Thymus (tissue), 14 donors: ENCODE measurements at places on chromosomes 1 and 21.

GRCh38 chr1:46461017-46461808 is 28.4 kb upstream of the DMBX1 start:
- no peak for DNase-seq

- no peak for DNase-seq
Observed at GRCh38 chr1:2492091-2492490, 16.0 kb downstream of the PLCH2 start.

DNA sequence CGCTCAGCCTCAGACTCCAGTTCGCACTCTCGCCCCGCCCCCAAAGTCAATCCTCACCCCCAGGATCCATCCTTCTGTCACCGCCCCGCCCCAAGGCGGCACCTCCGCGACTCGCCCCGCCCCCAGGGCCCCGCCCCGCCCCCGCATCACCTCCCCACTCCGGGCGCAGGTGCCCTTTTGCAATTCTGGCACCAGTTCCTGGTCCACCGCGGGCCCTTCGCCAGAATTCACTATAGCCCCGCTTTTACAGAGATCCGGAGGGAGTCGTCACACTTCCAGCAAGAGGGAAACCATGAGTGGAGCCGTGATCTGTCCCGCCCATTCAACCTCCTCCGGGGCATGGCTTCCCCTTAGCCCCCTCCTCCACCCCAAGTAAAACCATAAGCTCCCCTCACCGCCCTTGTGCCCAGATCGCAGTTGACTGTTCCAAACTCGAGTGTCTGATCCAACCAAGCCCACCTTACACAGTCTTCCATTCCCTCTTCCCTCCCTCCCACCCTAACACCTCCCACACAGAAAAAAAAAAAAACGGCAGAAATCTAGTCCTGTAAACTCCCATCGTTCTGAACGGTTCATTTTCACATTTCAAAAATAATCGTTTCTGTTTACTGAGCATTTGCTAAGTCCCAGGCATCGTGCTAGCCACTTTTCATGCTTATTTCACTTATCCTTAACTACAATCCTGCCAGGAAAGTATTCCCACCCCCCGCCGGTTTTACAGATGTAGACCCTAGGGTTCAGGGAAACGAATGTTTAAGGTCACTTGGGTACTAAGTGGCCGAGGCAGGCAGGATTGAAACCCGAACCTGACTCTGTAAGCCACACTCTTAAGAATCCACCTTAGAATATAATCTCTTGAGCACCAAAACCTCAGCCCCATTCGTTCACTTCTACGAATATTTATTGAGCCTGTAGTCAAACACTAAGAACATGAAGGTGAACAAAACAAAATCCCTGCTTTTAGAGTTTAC is 1.3 kb upstream of the DNAJC16 start:
- DNase-seq = peak; percentile 95

DNA sequence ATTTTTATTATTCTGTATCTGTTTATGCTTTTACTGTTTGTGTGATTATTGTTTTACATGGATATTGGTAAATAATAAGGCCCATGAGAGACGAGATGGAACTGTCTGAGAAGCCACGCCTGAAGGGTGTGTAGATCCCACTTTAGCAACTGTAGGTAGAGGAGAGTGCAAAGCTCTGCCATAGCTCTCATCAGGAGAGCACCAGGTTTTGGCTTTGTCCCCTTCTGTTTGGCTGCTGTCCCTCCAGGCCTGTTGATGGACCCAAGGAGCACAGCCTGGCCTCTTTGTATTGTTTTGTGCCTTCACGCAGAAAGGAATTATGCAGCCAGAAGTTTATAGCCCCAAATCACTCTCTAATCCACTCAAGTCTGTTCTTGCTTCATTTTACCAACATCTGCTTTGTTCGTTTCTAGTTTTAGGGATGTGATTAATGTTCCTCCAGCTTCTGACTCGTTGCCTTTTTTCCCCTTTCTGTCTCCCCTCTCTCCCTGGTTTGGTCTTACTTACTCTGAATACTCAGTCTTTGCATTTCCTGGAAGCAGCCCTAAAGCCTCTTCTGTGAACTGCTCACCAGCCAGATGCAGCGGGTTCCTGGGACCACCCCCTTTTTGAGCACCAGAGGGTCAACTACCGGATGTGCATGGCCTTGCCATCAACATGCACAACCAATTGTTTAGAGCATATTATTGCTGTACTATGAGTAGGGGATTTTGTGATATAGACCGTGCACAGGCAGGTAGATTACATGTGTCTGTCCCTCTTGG is 127.3 kb downstream of the HHAT start:
- no peak for DNase-seq

DNA sequence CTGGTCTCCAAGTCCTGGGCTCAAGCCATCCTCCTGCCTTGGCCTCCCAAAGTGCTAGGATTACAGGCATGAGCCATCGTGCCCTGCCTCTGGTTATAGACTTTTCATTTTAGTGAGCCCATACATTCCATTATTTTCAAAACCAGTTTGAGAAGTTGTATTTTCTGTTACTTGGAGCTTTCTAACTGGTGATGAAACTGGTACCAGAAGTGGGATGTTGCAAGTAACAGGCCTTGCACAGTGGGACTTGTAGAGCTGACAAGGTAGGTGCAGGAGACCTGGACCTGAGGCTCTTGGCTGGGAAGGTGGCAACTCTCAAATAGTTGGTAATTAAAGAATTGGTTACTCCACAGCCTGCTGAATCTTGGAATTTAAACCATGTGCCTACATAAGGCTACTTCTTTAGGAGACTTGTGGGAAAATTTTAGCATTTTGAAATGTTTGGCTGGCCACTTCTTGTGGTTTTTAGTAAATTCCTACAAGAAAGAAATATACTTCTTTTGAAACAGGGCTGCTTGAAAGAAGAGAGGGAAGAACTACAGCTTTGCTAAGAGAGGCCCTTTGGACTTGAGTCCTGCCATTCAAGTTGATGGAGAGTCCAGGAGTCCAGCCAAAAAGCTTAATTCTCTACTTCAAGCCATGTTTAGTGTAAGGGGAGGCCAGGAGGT is 9.8 kb upstream of the ALPL start:
- no peak for DNase-seq

- DNase-seq = no peak
Observed at GRCh38 chr1:78141531-78142231, 95.9 kb downstream of the GIPC2 start.

- DNase-seq = no peak
Observed at GRCh38 chr1:15680131-15680530, 4.0 kb upstream of the PLEKHM2 start.

DNA sequence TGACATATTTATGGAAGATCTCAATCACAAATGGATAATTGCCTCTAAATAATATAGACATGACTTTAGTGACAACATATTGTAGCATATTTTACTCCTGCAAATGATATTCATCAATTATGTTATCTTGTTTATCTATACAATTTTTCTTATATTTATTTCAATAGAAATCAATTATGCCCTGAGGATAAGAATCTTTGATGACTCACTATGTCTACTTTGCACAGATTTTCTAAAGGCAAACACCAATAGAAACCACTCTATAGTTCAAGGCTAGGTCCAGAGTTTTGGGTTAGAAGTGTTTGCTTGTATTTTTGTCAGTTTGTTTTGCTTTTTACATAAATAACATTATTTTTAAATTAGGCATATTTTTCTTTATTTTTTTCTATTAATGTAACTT is 879.0 kb downstream of the LTN1 start:
- no peak for DNase-seq

GRCh38 chr1:98333936-98334335 is 327.6 kb upstream of the SNX7 start:
- DNase-seq = no peak

DNA sequence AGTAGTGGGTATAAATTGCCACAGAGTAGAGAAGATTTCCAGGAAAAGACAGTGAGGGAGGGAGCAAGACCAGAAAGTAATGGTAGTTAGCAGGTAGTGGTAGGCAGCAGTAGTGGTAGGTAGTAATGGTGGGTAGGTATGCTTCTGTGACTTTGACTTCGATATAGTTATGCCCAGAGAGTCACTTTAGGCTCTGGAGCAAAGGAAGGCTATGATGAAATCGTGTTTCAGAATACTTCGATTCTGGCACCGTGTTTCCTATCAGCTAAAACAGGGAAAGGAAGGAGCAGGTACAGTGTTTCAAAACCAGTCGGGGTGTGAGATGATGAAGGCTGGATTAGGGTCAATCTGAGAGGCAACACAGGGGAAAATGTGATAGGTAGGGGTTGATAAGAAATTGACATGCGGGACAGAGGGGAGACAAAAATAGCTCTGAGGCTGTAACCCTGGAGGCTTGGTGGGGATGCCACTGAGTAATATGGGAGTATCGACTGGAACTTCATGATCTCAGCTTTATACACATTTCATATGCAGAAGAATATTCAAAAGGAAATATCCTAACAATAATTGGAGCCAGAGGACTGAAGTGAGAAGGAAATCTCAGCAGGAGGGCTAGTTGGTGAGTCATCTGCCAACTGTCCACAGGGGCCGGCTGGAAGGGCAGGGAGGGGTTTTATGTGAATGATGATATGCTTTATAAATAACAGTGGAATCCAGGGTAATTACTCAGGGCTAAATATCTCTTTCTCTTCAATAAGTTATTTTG is 25.2 kb upstream of the TRIM45 start:
- no peak for DNase-seq

DNA sequence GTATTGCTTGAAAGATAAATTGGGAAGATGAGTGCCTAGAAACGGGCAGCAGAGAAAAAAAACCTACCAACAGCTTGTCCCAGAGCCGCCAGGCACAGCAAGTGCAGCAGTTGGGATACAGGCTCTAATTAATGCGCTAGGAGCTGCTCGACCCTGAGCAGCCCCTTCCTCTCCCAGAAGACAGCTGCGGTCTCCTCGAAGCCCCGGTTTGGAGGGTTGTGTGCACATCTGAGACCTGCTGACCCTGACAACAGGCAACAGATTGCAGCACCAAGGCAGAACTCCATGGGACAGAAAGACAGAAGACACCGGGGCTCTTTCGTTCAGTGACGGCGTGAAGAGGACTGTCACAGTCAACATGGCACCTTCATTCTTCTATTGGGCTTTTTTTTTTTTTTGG is 101.4 kb downstream of the TSEN15 start:
- no peak for DNase-seq

DNA sequence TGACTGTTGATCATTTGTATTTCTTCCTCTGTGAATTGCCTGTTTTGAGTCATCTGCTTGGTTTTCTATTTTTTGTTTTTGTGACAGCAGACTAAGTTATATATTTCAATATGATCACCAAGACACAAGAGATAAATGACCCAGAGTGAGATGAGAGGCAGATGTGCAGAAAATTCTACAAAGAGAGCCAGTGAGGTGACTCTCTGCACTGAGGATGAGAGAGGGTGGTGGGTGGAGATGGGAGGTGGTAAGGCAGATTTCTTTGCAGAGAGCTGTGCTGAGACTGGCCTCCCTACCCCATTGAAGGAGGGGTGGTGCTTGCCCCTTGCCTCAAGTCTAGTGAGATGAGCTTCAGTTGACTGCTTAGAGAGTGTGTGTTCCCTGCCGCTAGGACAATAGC is 17.6 kb upstream of the FCAMR start:
- DNase-seq = no peak

DNA sequence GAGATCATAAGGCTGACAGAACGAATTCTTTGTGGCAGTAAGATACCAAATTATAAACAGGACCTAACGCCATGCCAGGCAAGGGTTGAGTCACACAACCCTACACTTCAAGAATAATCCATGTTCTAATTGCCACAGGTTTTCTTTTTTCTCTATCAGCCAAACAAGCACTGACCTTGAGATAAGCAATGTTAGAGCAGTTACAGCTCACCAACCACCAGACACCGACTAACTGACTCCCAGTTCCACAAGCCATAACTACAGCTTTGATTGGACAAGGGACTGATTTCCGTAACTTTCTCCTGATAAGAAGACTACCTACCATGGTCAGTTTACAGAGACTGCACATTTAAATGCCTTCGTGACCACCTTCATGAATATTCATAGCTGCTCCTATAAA is 149.6 kb downstream of the PTPRU start:
- no peak for DNase-seq

GRCh38 chr1:156001021-156001661 is 19.6 kb downstream of the SSR2 start:
- no peak for DNase-seq

- DNase-seq = no peak
Observed at GRCh38 chr1:82110366-82111254, 309.9 kb downstream of the ADGRL2 start.

- DNase-seq = no peak
Observed at GRCh38 chr1:54695764-54696163, 19.9 kb upstream of the TTC4 start.

DNA sequence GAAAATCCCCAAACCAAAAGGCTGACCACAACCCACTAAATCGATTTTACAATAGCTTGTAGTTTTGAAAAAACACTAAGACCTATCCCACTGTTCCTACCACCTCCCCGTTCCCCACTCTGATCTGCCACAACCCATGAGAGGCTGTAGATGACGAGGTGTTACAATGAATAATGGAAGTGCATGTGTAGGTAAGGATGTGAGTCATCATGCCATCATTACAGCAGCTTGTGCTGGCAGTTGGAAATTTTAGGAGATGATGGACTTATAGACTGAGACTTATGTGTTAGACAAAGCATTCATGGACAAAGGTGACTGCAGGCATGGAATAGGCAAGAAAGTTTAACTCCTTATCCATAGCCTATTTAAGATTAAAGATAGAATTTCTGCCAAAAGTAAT is 184.7 kb upstream of the CACYBP start:
- DNase-seq = no peak

GRCh38 chr1:16151196-16151994 is 4.5 kb downstream of the EPHA2 start:
- peak; percentile 55 for DNase-seq

- no peak for DNase-seq
Observed at GRCh38 chr1:200411406-200412257, 1.8 kb upstream of the ZNF281 start.

DNA sequence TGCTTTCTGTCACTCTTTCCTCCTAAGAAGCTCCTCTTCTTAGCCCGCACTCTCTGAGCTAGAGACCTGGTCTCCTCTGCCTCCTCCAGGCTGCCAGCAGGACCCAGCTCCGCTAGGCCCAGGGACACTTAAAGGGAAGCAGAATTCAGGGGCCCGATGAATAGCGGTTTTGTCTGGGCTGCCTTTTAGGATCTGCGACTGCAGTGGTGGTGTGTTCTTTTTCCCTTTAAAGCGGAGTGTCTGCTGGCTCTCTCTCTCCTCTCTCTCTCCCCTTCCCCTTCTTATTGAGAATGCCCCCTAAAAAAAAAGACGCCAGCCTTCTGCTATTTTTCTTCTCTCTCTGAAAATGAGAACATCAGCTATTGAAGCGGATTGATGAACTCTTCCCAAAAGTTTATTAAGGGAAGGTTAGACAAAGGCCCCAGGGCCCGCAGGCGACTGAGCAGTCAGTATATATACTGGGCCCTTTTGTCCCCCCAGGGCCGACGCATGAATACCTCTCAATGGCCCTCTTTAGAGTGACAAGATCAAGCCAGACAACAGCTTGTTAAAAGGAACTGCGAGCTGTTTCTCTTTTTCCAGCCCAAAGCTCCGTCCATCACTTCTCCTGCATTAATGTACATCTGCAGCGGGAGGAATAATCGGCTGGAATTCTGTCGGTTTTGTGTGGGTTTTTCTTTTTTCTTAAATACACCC is 27.0 kb downstream of the PAX7 start:
- no peak for DNase-seq

- DNase-seq = no peak
Observed at GRCh38 chr1:27436204-27437159, 44.1 kb downstream of the GPR3 start.
